ENCODE measurements at places on chromosomes 6 and 20.

GRCh38 chr6:10272591-10272990 lies 142.3 kb downstream of the TFAP2A start:
- no peak for DNase-seq

- DNase-seq: no peak
Observed at GRCh38 chr20:61731363-61732181, 334.1 kb downstream of the TAF4 start.

DNA sequence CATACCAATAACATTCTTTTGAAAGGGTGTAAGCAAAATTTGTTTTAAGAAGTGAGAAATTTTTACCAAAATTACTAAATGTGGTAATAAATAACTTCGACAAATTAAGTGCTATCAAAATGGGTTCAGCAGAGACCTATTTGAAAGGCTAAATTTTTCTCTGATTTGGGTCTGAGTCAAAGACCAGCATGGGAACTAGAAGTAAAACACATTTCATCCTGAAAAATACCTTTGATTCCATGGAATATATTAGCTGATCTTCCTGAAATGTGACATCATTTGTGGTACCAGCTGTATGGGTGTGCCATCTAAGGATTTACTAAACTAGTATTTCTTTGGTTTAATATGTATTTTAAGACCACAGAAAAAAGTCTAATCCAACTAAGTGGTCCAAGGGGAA lies 63.6 kb downstream of the BLOC1S5 start:
- DNase-seq: no peak

DNA sequence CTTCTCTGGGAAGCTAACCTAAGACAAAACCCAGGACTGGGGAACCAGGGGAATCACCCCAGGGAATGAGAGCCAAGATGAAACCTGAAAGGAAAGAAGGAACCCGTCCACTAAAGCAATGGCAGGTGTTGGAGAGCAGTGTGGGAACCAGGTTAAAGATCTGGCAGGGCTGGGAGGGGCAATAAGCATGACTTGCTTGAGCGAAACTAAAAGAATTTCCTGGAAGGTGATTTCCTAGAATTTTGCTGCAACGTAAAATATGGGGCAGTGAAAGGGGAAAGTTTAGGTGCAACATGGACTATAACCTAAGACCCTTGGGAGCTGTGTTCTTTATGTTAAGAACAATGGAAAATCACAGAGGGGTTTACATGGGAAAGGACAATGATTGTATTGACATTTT lies 126.2 kb upstream of the SSTR4 start:
- no peak for DNase-seq

GRCh38 chr6:111033628-111034289 lies 51.9 kb downstream of the RPF2 start:
- DNase-seq: no peak

- peak; percentile 79 for DNase-seq
Observed at GRCh38 chr20:3710703-3711483, 1.5 kb downstream of the SIGLEC1 start.

DNA sequence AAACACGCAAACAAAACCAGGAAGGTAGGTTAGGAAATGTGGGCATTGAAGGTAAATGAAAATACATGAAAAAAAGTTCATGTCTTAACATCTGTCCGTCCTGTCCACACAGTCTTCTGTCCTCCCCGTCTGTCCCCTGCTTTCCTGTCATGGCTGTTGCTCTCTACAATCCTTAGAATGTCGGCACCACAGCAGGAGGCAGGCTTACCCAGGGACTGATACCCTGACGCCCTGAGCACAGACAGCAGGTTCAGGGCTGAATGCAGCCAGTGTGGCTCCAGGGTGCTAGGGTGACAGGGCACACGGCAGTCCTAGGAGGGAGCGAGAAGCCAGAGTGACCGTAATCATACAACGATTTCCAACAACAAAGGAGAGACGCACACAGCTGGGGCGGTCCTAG lies 123.7 kb downstream of the IRF4 start:
- DNase-seq: no peak

- no peak for DNase-seq
Observed at GRCh38 chr6:134165561-134166201, 113.3 kb upstream of the SLC2A12 start.

DNA sequence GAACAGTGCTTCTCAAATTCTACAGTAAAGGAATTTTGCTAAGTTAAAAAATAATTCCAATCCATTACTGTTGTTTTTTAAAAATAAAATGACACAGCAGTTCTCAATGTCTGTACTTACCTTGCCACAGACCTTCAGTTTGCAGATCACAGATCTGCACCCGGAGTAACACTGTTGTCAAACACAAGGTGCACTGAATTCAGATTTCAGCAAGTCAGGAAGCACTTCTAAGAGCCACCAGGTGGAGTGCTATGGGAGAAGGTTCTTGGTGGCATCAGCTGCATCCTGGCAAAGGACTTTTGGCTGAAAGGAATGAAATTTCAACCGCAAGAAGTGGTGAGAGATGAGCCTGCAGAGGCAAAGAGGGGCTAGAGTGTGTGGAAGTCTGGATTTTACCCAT lies 17.4 kb downstream of the RSPH4A start:
- DNase-seq: no peak

DNA sequence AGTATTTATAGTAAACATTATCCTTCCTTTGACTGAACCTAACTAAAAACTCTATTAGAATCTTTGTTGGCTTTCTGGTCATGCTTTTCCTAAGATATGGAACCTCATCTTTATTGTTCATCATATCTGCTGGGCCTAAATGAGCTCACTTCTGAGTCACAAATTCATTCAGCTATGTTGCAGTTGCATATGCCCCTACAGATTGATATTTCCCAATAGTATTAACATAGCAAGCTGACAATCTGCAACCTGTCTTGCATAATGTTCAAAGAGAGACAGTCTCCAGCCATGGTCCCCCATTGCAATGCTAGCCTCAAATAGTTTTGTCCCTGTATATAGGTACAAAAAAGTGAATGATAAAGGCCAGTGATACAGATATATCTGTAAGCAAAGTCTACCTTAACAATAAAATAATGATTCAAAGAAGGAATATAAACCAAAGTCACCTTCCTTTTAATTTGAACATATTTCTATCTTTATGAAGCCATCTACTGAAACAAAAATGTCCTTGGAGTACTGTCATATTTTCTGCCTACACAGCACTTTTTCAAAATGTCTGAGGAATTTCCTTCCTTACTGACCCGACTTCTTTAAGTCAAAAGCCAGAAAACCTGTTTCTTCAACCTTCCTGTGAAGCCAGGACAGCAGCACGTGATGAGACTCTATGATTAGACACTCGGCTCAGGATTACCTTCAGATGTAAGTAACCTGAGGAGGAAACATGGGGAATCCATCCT lies 140.7 kb downstream of the UBE3D start:
- DNase-seq: no peak

GRCh38 chr6:7558781-7559180 lies 17.3 kb downstream of the DSP start:
- no peak for DNase-seq

GRCh38 chr20:6426287-6426891 lies 303.6 kb upstream of the FERMT1 start:
- no peak for DNase-seq

GRCh38 chr20:37251825-37252477 lies 9.7 kb downstream of the GHRH start:
- DNase-seq: no peak

DNA sequence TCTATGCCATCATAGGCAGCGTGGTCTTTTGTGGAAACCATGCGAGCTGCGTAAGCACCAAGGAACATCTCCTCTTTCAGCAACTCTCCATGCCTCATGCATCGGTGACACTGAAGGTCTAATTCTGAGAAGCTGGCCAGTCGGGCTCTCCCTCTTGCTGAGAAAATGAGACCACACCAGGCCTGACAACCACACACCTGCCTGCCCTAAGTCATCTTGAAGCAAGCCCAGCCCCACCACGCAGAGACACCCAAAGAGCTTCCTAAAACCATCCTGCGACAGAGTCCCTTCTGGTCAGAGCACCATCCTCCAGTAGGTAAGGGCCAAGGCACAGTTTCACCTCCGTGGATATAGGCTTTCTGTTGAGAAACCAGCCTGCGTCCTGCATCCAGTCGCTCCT lies 26.6 kb downstream of the PREX1 start:
- DNase-seq: no peak

DNA sequence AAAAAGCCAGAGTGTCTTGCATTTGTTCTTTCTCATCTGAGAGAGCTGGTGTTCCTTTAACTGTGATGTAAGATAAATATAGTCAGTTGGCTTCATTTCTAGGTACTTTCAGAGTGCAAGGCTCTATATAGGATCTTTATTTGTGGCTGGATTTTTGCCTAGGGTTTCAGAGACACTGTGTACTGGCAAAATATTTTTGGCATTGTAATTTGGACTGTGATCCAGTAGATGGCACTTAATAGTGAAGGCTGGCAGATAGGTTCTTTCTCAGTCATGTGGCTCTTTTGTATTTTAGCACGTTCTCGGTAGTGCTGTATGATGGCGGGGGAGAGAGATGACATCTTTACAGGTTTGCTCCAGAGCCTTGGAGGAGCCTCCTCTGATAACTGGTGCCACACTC lies 26.8 kb upstream of the SLC35B3 start:
- no peak for DNase-seq

DNA sequence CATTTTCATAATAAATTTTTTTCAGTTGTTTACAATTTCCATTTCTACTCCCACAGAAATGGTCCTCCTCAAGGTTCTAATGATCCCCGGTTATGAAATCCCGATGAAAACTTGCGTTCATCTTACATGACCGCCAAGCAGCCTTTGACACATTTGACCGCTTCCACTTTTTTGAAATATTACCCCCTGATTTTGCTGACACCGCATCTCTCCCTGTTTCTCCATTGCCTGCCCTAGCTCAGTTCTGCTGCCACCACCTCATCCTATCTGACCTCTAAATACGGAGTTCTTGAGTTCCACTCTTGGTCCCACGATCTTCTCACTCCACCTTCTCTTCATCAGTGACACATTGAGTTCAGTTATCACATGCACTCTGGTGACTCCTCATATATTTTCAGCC lies 74.1 kb downstream of the SLC35B3 start:
- DNase-seq: no peak

DNA sequence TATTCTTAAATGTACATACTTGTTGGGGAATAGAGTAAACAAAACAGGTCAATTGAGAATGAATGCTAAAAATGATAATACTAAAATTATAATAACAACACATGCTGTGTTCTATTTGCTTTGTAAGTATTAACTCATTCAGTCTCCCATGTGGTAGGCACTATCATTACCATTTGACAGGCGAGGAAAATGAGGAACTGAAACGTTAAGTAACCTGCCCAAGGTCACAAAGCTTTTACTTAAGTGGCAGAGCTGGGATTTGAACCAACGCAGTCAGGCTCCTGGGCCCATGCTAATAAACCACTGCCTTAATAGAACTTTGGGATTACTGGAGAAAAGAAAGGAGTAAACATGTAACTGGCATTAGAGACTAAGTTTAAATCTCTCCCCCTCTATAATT lies 3.8 kb downstream of the NSFL1C start:
- DNase-seq: no peak

- no peak for DNase-seq
Observed at GRCh38 chr20:23156170-23156841, 70.2 kb upstream of the CD93 start.

- peak; percentile 48 for DNase-seq
Observed at GRCh38 chr6:87407561-87407900, 241 bp upstream of the CFAP206 start.

DNA sequence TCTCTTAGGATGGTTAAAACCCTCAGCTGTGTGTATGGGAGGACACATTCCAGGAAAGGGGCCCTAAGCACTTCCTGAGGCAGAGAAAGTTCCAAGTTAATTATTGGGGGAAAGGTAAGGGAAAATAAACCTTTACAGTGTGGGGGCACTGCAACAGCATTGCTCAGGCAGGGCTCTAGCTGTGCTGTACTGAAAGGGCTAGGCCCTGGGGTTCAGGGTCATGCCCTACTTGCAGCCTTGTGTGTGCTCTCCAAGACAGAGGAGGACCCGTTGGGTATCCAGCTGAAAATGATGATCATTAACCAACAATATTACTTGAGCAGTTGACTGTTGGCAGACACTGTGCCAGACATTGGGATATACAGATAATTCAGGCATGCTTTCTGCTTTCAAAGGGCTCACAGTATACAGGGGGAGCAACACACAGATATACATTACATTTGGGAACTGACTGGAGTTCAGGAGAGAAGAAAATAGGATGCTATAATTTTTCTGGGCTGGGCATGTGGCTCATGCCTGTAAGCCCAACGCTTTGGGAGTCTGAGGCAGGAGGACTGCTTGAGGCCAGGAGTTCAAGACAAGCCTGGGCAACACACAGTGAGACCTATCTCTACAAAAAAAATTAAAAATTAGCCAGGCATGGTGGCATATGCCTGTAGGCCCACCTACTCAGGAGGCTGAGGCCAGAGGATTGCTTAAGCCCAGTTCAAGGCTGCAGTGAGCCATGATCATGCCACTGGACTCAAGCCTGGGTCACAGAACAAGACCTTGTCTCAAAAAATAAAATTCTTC lies 9.1 kb upstream of the RPL7L1 start:
- DNase-seq: no peak

DNA sequence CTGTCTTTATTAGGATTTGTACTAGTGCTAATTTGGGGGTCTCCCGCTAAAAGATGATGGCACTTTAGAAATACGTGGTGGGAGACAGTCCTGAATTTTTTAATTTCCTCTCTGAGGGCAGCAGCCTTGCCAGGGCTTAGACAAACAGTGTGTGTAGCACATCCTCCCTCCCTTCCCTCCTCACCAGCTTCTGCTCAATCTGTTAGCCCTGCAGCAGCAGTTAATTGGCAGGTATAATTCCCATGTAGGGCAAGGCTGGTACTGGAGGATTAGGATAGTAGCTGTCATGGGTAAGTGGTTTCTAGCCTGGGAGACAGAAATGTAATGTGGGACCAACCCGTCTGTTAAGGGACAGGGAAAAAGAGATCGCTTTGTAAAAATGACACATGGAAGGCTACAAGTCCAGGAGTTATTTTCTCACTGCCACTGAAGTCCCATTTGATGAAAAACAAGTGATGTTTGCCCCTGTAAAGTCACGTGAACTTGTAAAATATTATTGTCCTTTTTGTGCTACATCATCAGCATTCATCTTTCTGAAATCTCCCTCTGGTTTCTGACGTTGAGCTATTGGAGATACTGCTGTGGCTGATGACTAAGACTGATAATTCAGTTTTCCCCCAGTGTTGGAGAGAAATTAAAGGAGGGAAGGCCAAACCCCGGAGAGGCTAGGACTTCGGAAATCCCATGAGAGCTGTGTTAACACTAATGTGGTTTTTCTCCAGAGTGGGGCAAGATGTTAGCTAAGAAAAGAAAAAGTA lies 40.6 kb downstream of the CTNNBL1 start:
- DNase-seq: no peak

DNA sequence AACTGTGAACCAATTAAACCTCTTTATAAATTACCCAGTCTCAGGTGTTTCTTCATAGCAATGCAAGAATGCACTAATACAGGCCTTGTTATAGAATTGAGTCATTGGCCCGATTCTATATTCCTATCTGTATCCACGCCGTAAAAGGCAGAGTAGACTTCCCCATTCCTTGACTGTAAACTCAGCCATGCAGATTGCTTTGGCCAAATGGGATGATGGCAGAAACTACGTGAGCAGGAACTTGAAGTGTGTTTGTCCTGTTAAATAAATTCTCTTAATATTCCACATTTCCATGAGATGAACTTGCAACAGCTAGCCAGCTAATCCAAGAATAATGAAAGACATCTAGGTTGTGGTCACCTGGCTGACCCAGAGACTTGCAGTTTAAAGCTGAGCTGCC lies 3.9 kb upstream of the SAYSD1 start:
- no peak for DNase-seq

Data from heart left ventricle (tissue), 16 donors.